ENCODE measurements at places on chromosomes 1 and 21.

GRCh38 chr1:14850563-14850962 lies 252.1 kb downstream of the KAZN start:
- H3K4me3 ChIP-seq = no peak overlapping the region
- no peaks in the 10 kb centered on the region for H3K36me3 ChIP-seq
- no peaks in the 10 kb centered on the region for H3K27me3 ChIP-seq

DNA sequence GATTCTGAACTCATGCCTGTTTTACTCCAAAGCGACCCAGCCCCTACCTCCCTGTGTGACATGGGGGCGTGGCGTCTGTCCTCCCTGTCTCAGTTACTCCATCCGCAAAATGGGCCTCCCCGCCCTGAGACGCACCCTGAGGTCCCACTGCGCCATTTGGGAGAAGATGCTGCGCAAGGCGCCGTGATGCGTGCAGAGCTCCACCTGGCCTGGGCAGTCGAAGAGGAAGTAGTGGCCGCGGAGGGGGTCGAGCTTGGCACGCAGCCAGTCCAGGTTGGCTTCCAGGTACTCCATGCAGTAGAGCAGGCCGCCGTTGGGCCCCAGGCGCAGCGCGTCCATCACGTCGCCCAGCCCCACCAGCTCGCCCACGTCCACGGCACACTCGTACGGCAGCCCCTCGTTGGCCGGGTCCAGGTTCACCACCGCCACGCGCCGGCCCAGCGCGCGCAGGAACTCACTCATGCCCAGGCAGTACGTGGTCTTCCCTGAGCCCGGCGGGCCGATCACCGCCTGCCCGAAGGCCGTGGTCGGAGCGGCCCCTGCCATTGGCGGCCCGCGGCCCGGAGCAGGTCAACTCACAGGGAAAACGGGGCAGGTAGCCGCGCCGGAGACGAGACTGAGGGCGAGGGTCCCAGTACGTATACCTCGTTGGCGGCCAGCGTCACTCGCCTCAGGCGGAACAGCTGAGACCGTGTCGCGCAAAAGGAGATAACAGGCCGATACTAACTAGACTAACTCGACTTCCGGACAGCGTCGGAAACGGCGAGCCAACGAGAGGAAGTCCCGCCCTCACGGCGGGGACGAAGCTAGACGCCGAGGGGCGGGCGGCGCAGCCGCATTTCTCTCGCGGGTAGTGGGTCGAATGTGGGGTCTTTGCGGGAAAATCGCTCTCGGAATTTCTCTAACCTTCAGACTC lies at the start of gene GPN2:
TSS of gene GPN2 (minus strand) at position 733 of the 916 bp plus-strand sequence. CDS start at position 546, 187 bp downstream.
- H3K4me3 ChIP-seq = peak within 1 kb of the TSS; percentile 99
- peaks cover 11% of the 10 kb centered on the region for H3K4me1 ChIP-seq
- no peaks in the 10 kb centered on the region for H3K27me3 ChIP-seq
- peak; percentile 89 for DNase-seq
- peaks cover 73% of the 10 kb centered on the region for H3K36me3 ChIP-seq
- peak within 1 kb of the TSS; percentile 96 for H3K27ac ChIP-seq

- no peak overlapping the region for H3K4me3 ChIP-seq
- no peaks in the 10 kb centered on the region for H3K4me1 ChIP-seq
- no peaks in the 10 kb centered on the region for H3K36me3 ChIP-seq
- no peak overlapping the region for H3K27ac ChIP-seq
These were observed 16.7 kb downstream of the LRRC3 start for GRCh38 chr21:44471996-44472395.

- H3K4me1 ChIP-seq = no peaks in the 10 kb centered on the region
- H3K4me3 ChIP-seq = no peak overlapping the region
- peaks cover 14% of the 10 kb centered on the region for H3K27me3 ChIP-seq
- no peaks in the 10 kb centered on the region for H3K36me3 ChIP-seq
These were observed 260.3 kb downstream of the ASTN1 start for GRCh38 chr1:176904057-176904751.

- H3K36me3 ChIP-seq = no peaks in the 10 kb centered on the region
- H3K4me3 ChIP-seq = no peak overlapping the region
- no peaks in the 10 kb centered on the region for H3K27me3 ChIP-seq
- no peak for DNase-seq
- peaks cover 86% of the 10 kb centered on the region for H3K4me1 ChIP-seq
These were observed 5.7 kb downstream of the EPHX1 start for GRCh38 chr1:225815526-225816178.

DNA sequence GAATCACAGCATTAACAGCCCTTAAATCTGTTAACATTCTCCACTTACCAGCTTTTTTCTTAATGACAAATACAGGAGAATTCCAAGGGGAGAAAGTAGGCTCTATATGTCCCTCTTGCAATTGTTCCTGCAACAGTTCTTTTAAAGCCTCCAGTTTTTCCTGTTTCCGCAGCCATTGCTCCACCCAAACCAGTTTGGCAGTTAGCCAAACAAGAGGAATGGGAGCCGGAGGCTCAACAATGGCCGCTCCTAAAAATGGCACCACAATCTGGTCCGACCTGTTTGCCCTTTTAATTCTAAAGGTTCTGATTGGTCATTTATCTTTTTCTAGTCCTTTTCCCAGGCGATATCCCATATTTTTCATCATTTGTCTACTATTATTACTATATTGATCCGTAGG lies 14.0 kb upstream of the L1TD1 start:
- no peak overlapping the region for H3K27ac ChIP-seq
- no peaks in the 10 kb centered on the region for H3K27me3 ChIP-seq
- DNase-seq = peak; percentile 15
- H3K4me3 ChIP-seq = no peak overlapping the region
- no peaks in the 10 kb centered on the region for H3K36me3 ChIP-seq

DNA sequence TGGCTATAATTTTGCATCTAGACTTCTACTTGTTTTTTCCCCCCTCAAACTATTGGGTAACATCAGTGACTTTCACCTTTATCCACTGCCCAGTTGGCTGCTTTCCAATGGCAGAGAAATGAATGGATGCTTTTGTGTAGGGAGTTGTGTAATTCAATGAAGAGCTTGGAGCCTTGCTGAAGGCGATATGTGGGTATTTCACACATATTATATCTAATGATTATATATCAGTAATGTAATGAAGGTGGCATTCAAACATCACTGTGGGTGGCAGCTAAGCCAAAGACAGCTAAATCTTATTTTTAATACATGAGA lies 81.2 kb downstream of the TGFB2 start:
- no peak overlapping the region for H3K27ac ChIP-seq
- H3K36me3 ChIP-seq = no peaks in the 10 kb centered on the region
- no peak overlapping the region for H3K4me3 ChIP-seq
- peaks cover 11% of the 10 kb centered on the region for H3K4me1 ChIP-seq
- no peaks in the 10 kb centered on the region for H3K27me3 ChIP-seq
- no peak for DNase-seq

DNA sequence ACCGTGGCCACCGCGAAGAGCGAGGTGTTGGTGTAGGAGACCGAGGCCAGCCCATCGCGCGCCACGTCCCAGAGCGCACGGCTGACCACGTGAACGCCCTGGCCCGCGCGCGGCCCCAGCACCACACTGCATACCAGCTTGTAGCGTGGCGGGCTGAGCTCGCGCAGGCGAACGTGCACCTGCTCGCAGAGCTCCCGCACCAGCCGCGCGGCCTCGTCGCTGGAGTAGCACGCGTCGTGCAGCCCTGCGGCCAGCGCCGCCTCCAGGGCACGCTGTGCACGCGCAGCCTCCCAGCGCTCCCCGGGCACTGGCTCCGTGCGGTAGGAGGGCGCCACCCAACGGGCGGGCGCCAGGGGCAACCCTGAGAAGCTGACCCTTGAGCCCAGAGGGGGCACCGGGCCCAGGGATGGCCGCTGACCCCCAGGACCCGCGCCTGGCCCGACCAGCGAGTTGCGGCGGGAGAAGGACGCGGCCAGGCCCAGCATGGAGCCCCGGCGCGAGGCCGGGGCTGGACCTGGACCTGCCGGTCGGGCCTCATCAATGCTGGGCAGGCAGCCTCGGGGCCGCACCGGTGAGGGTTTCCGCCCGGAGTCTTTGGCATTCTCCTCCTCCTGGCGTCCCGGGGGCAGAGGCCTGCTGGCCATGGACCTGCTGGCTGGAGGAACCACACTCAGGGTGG lies 987 bp downstream of the DYNLT4 start:
- H3K4me3 ChIP-seq = peak overlapping the region; percentile 8
- peaks cover 81% of the 10 kb centered on the region for H3K4me1 ChIP-seq
- peak overlapping the region; percentile 100 for H3K27ac ChIP-seq
- H3K27me3 ChIP-seq = no peaks in the 10 kb centered on the region
- peak; percentile 70 for DNase-seq
- peaks cover 44% of the 10 kb centered on the region for H3K36me3 ChIP-seq

DNA sequence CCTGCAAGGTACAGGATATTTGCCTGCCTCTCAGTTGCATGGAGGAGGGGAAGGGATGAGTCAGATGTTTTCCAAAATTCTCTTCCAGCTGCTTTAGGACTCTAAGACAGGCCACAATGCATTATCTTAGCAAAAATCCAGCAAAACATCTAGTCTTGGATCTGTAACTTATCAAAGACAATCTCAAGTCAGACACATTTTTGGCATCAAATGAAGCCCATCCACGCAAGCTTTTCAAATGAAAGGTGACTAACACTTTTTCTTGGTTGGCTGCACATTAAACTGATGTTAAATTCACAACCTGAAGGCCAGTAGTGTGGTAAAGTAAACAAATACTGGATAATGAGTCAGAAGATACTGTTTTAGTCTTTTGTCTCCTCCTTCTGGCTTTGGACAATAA lies 21.3 kb downstream of the FAM78B start:
- no peaks in the 10 kb centered on the region for H3K27me3 ChIP-seq
- no peak overlapping the region for H3K4me3 ChIP-seq
- H3K27ac ChIP-seq = no peak overlapping the region
- no peaks in the 10 kb centered on the region for H3K36me3 ChIP-seq

GRCh38 chr1:48471691-48472576 lies at the start of gene SPATA6:
SPATA6 (minus strand) TSS chr1:48472204; CDS start chr1:48472008, 196 bp downstream.
- no peaks in the 10 kb centered on the region for H3K36me3 ChIP-seq
- H3K27ac ChIP-seq = peak within 1 kb of the TSS; percentile 88
- peak; percentile 99 for DNase-seq
- H3K4me3 ChIP-seq = peak within 1 kb of the TSS; percentile 70

GRCh38 chr1:32773018-32773763 lies 44.0 kb downstream of the YARS1 start:
- H3K27me3 ChIP-seq = no peaks in the 10 kb centered on the region
- peaks cover 57% of the 10 kb centered on the region for H3K36me3 ChIP-seq
- H3K4me1 ChIP-seq = peaks cover 19% of the 10 kb centered on the region

DNA sequence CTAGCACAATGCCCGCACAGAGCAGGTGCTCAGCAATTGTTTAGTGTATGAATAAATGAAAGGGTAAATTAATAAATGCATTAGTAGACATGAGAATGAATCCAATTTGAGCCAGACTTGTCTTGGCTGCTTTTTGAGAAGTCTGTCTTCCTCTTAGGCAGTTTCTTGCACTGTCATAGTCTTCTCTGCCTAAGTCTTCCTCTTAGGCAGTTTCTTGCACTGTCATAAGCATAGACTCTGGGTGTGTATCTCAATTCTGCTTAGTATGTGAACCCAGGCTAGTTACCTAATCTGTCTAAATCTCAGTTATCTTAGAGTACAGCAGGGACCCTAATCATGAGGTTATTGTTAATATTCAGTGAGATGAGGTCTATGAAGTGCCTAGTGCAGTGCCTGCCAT lies 27.2 kb downstream of the NHLH2 start:
- no peak overlapping the region for H3K27ac ChIP-seq
- no peaks in the 10 kb centered on the region for H3K27me3 ChIP-seq
- no peak overlapping the region for H3K4me3 ChIP-seq
- no peak for DNase-seq
- H3K4me1 ChIP-seq = peaks cover 14% of the 10 kb centered on the region
- H3K36me3 ChIP-seq = no peaks in the 10 kb centered on the region

- H3K4me3 ChIP-seq = no peak overlapping the region
- no peaks in the 10 kb centered on the region for H3K36me3 ChIP-seq
- H3K27ac ChIP-seq = no peak overlapping the region
- DNase-seq = no peak
- peaks cover 4% of the 10 kb centered on the region for H3K4me1 ChIP-seq
- no peaks in the 10 kb centered on the region for H3K27me3 ChIP-seq
These were observed 849.8 kb downstream of the USP25 start for GRCh38 chr21:16579538-16579937.

- no peaks in the 10 kb centered on the region for H3K4me1 ChIP-seq
- peaks cover 88% of the 10 kb centered on the region for H3K36me3 ChIP-seq
- no peak for DNase-seq
- H3K27me3 ChIP-seq = no peaks in the 10 kb centered on the region
- no peak overlapping the region for H3K4me3 ChIP-seq
These were observed 107.8 kb downstream of the LYST start for GRCh38 chr1:235758931-235759330.
